ENCODE measurements at places on chromosomes 3 and 15. TPM values are rescaled to one million over a fixed set of nuclear protein-coding genes. Genes with fewer than 3 reads are reported as not detected.

GRCh38 chr3:72630327-72630968 is 217.8 kb downstream of the SHQ1 start:
- DNase-seq, result no peak

ZMYND10 gene
- total RNA-seq, result 2.3 TPM

DNA sequence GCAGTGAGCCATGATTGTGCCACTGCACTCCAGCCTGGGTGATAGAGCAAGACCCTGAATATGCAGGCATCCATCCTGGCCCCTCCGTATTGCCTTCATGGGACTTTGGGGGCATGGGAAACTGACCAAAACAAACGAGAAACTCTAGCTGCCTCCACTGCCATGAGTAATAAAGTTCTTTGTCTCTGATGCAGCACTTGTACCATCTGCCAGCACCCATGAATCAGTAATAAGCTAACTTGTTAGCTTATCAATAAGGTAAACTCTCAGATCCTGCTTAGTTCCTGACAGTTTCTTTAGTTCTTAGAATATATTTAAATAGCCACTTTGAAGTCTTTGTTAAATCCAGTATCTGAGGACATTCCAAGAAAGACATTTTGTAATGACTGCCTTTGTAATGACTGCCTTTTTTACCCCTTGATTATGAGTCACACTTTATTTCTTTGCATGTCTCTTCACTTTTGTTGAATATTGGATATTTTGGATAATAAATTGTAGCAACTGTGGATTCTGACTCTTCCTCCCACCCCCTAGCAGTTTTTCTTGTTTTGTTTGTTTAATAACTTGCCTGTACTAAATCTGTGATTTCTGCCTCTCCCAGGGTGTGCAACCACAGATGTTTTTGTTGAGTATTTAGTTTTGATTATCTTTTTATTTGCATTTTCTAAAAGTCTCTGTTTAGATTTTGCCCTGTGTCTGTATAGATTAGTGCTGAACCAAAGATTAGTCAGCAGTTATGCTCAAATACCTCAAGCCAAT is 136.9 kb downstream of the HCN4 start:
- no peak for DNase-seq

GRCh38 chr3:124063197-124063909 is 71.4 kb upstream of the ROPN1 start:
- DNase-seq, result no peak

- no peak for DNase-seq
Measured at GRCh38 chr15:47754312-47754711, 37.0 kb downstream of the SEMA6D start.

STIMATE gene
- total RNA-seq, result 20.3 TPM

GRCh38 chr3:480070-480469 is 283.5 kb downstream of the CHL1 start:
- no peak for DNase-seq

P2RY14 gene
- not detected for total RNA-seq

GPR160 gene
- 0.21 TPM for total RNA-seq

- no peak for DNase-seq
Measured at GRCh38 chr3:113620091-113620490, 76.4 kb downstream of the USF3 start.

DNA sequence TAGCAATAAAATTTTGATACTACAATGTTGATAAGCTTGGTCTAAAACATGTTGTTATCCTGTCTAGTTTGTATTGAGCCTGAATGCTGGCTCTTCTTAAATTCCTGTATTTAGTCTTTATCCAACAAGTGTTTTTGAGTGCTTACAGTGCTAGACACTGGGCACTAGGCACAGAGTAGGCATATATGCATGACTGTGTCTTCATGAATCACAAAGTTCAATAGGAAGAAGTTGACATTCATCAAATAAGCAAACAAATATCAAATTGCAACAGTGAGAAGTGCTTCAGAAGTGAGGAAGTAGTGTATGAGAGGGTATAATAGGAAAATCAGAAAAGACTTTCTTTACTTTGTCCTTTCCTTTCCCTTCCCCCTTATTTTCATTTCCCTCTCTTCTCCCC is 6.8 kb downstream of the CD96 start:
- no peak for DNase-seq

GRCh38 chr3:110697961-110698360 is 373.7 kb upstream of the NECTIN3 start:
- no peak for DNase-seq

DNA sequence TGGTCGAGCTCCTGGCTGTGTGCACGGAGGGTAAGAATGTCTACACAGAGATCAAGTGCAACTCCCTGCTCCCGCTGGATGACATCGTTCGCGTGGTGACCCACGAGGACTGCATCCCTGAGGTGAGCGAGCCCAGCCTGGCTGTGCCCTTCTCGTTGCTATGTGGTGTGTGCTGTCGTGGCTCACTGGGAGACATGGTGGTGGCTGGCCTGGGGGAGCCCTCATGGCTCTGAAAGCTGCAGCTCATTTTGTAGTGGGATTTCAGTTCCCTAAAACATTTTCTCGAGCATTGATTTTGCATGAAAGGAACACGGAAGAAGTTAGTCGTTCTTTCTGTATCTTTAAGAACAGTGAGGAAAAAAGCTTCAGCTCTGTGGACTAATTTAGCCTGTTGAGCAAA is 200.5 kb downstream of the ITPR1 start:
- no peak for DNase-seq

DNA sequence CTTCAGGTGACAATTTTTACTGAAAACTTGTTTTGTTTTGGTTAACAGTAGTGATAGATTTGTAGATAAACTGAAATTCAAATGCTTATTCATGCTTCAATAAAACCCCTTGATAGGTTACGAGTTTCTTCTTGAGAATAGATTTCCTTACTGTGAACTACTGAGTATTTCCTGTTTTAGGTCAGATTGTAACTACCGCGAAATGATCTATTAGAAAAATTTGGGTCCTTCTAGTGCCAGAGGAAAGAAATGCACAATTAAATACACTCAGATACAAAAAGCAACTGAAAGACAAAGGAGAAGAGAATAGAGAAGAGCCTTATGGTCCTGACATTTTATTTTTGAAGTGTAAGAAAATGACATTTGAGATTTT is 251.7 kb upstream of the TBL1XR1 start:
- DNase-seq, result no peak

SH2D7 gene
- total RNA-seq, result not detected

PPM1L gene
- total RNA-seq, result 34.3 TPM

DNA sequence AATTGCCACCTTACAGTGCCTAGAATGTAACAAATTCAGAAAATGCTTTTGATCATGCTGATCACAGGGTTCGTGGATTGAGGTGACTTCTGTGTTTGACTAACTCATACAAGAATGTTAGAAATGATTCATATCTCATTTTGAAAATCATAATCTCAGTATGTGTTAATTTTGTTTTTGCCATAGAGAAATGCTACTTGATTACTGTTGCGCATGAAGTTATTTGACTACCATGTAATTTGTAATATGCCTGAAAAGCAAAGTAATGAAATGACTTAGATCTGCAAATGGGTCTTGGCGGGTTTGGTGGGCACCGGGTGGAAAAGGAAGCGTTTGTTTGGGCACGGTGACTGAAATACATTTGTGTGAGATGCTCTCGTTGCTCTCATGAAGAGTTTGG is 173.6 kb upstream of the BHLHE40 start:
- DNase-seq, result no peak

VPS39 gene
- total RNA-seq, result 56.9 TPM

- DNase-seq, result no peak
Measured at GRCh38 chr3:42173307-42173706, 82.2 kb downstream of the TRAK1 start.

- no peak for DNase-seq
Measured at GRCh38 chr15:58665672-58666071, 83.8 kb downstream of the ADAM10 start.

DNA sequence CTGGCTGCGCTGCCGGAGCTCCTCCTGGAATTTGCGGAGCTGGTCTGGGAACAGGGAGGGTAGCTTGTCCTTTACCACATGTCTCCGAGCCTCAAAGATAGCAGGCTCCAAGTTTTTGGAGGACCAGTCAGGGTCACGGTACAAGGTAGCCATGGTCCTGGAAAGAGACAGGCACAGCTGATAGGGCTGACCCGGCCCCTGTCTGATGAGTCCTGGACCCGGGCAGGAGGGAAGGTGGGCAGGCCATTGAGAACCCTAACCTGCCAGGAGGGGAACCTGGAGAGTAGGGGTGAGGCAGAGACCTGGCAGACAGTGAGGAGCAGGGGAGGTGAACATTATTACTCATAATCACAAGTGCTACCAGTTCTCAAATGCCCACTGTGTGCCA is 20.4 kb upstream of the EHD4 start:
- no peak for DNase-seq

DNA sequence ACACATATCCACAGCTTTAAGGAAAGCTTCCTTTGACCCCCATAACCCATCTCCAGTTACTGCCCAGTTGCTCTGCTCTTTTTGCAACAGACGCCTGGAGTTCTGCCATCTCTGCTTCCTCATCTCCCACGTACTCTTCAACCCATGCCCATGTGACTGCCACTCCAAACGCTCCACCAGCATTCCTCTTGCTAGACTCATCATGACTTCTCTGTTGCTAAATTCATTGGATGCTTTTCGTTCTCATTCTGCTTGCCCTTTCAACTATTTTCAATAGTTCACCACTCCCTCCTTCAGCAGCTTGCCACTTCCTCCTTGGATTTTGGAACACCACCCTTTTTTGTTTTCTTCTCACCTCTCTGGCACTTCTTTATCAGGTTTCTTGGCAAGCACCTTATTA is 2.7 kb upstream of the KNSTRN start:
- DNase-seq, result no peak

PLAAT1 gene
- 4.0 TPM for total RNA-seq

- DNase-seq, result no peak
Measured at GRCh38 chr3:128315313-128315712, 151.4 kb downstream of the DNAJB8 start.

ASB14 gene
- total RNA-seq, result not detected

DNA sequence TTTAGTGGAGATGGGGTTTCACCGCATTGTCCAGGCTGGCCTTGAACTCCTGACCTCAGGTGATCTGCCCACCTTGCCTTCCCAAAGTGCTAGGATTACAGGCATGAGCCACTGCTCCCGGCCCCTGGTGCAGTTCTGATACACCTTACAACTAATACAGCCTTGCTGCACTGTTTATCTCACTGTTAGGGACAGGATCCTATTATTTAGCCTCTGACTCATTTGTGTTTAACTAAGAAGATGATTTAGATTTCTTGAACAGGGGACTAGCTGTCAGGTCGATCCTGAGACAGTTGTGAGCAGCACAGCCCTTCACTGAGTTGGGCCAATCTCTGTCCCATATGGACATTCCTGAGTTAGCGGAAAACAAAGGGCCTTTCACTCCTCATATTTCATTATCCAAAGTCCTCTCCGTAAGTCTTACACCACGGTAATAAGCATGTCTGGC is 19.2 kb downstream of the GYG1 start:
- no peak for DNase-seq

GRCh38 chr15:35987056-35987455 is 441.1 kb upstream of the DPH6 start:
- no peak for DNase-seq

SAMMSON gene
- total RNA-seq, result not detected

OR5H14 gene
- not detected for total RNA-seq

NR2E3 gene
- not detected for total RNA-seq

DNA sequence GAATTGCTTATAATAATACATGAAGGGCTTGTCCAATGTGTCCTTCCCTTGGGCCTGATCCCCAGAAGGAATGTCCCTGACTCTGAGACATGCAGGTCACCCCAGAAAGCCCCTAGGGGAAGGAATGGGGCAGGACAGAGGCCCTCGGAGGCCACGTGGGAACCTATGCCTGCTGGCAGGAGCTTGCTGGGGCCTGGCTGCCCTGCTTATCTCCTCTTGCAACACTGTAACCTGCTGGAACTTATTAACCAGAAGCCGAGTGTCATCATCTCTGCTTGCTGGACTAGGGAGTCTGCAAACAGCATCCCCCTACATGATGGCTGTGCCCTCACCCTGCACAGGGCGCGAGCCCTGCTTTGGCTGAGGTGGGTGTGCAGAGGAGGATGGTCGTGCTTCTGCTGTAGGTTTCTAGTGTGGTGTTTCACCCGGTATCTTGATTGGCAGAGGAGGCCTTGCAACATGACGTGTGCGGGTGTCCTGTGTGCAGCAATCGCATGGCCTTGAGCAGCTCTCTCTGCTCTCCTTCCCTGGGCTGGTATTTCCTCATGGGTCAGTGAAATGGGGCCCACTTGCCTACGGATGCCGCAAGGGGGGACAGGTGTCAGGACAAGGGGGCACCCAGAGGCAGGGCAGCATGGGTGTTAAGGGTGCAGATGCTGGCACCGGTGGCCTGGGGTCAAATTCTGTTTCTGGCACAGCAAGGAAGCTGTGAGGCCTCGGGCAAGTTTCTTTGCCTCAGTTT is 5.0 kb downstream of the CHST13 start:
- DNase-seq, result no peak

AP3B2 gene
- 17.4 TPM for total RNA-seq

GRCh38 chr15:56946150-56946549 is 27.7 kb downstream of the TCF12 start:
- DNase-seq, result no peak

Measured in neural crest cell (in vitro differentiated cells).